ENCODE measurements at places on chromosomes 16 and 17.
A peak's percentile ranks its signal among the peaks of the same experiment; 100 is the strongest.

GRCh38 chr17:46940692-46941404 lies 17.9 kb downstream of the GOSR2 start:
- peak; percentile 45 for DNase-seq

- DNase-seq = no peak
Observed at GRCh38 chr17:29407856-29408255, 17.7 kb downstream of the TAOK1 start.

DNA sequence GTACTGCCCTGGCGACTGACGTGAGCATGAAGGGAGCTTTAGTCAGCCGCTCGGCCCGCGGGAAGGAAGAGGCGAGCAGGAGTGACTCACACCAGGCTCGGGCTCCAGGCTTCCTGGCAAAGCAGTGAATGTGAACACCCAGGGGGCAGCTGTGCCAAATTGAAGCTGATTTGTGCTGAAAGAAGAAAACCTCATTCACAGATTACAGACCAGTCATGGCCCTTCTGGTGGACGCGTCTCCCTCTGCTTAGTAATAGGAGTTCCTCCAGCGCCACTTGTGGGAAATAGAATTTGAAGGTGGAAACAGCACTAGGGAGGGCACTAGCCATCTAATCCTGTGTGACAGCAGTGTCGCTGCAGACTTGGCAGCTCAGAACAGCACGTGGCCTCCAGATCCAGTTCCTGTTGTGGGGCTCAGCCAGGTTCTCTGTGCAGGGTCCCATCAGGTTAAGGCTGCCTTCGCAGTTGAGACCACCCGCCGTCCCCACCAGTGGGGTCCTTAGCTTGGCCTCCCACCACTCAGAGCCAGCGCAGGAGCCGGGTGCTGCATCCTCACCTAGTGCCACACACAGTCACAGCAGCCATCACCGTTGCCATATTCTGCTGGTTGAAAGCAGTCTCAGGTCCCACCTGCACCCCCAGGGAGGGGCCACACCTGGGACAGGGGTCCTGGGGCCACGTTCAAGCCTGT lies 164.5 kb upstream of the CHMP6 start:
- no peak for DNase-seq

DNA sequence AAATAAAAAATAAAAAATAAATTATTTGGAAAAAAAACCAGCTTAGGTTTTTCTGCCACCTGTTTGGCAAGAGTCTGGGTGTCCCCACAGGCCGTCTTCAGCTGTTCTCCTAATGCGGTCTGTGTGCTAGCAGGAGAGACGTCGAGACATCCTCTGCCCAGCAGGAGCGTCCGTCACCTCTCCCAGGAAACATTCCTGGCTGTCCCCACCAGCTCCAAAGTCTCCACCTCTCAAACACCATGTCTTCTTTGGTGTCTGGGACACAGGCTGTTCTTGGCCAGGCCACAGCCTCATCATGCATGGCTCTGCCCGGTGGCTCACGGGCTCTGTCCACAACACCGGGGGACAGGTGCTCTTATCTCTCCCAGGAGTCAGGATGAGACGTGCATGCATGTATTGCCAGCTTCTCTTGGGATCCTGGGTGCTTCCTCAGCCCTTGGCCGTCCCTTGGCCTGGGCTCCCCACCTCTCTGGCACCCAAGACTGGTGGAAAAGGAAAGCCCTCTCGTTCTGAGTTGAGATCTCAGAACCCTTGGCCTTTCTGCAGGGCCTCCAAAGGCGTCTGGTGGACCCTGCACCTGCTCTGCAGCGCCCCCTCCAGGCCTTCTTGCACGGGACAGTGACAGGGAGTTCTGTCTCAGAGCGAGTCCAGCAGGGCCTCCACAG lies 84.9 kb upstream of the CBX4 start:
- peak; percentile 49 for DNase-seq

DNA sequence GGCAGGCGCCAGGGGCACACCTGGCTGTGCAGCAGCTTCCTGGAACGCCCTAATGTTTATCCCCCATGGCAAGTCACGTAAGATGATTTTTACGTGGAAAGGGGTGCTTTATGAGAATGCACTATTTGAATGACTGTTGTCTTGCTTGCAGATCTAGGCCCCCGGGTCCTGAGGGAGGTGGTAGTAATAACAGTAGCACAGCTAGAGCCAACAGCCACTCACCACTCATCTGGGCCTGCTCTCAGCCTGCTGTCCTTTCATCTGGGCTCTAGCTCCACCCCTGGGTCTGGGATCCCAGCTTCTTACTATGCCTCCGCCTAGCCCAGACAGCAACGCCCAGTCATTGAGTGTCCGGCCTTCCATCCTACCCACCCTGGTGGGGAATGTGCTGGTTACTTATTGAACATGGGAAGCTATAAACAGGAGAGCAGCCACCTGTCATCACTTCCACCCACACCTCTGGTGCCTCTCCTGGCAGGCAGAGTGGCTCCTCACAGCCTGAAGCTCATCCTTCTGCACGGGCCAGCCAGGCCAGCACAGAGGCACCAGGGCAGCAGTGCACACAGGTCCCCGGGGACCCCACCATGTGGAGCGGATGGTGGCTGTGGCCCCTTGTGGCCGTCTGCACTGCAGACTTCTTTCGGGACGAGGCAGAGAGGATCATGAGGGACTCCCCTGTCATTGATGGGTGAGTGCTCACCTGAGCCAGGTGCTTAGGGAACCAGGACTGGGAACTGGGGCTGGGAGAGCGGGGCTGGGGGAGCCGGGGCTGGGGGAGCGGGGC lies 16.6 kb downstream of the DPEP1 start:
- DNase-seq = no peak

Measured in stimulated activated CD8-positive, alpha-beta memory T cell treated with anti-CD3 and anti-CD28 coated beads, Interleukin-2, amount 100 ng/mL, for 48 hours (primary cell).